Cardiac atrium fibroblast (primary cell): ENCODE measurements at places on chromosomes 12 and 14. TPM values are rescaled to one million over a fixed set of nuclear protein-coding genes. Genes with fewer than 3 reads are reported as not detected.

The AKAP6 gene
- total RNA-seq, result under 0.01 and 2.9 TPM in 2 replicates

The KRT73 gene
- total RNA-seq, result not detected in 2 replicates

The RPS6KL1 gene
- total RNA-seq, result 0.18 and 2.4 TPM in 2 replicates

The BCAT1 gene
- total RNA-seq, result 92.4 and 178 TPM in 2 replicates

The EML1 gene
- total RNA-seq, result 17.5 and 30.1 TPM in 2 replicates

The ACOT6 gene
- not detected in 2 replicates for total RNA-seq

The SYNE3 gene
- total RNA-seq, result 15.6 and 15.9 TPM in 2 replicates

The SARNP gene
- total RNA-seq, result 73.1 and 79.1 TPM in 2 replicates

The MAP1LC3B2 gene
- total RNA-seq, result not detected in 2 replicates

The MUCL1 gene
- total RNA-seq, result not detected in 2 replicates

The MYO1H gene
- total RNA-seq, result not detected in 2 replicates

The SERPINA4 gene
- not detected in 2 replicates for total RNA-seq

The DDHD1 gene
- 5.8 and 8.7 TPM in 2 replicates for total RNA-seq

The SLC10A1 gene
- not detected in 2 replicates for total RNA-seq

The ERP27 gene
- not detected in 2 replicates for total RNA-seq

The RASAL1 gene
- total RNA-seq, result not detected in 2 replicates

The FOXM1 gene
- 11.7 and 18.8 TPM in 2 replicates for total RNA-seq

The TIMM9 gene
- 26.4 and 70.0 TPM in 2 replicates for total RNA-seq

The HCAR3 gene
- total RNA-seq, result not detected in 2 replicates

The SYCP3 gene
- not detected in 2 replicates for total RNA-seq

The GPR137C gene
- 0.18 and 0.49 TPM in 2 replicates for total RNA-seq

The RTL1 gene
- not detected in 2 replicates for total RNA-seq

The USP15 gene
- 20.6 and 45.4 TPM in 2 replicates for total RNA-seq

The NFATC4 gene
- total RNA-seq, result 40.0 and 41.9 TPM in 2 replicates

The DAO gene
- total RNA-seq, result not detected in 2 replicates

The KRT83 gene
- not detected in 2 replicates for total RNA-seq

The NOC4L gene
- 10.7 and 15.1 TPM in 2 replicates for total RNA-seq

The GZMH gene
- total RNA-seq, result not detected in 2 replicates

The GLIPR1L1 gene
- not detected in 2 replicates for total RNA-seq

The LRTM2 gene
- total RNA-seq, result not detected in 2 replicates

The REP15 gene
- 0.54 and 0.65 TPM in 2 replicates for total RNA-seq

The NEUROD4 gene
- not detected in 2 replicates for total RNA-seq

The KRT3 gene
- total RNA-seq, result not detected in 2 replicates

The DNAI7 gene
- total RNA-seq, result not detected in 2 replicates

The DNAJC22 gene
- total RNA-seq, result 0.72 and 1.5 TPM in 2 replicates

The SOAT2 gene
- total RNA-seq, result not detected in 2 replicates

The IGF1 gene
- not detected in 2 replicates for total RNA-seq

The SIRT4 gene
- 1.1 TPM in 2 replicates for total RNA-seq

The GALNT9 gene
- 0.16 and 2.2 TPM in 2 replicates for total RNA-seq

The CELA1 gene
- not detected in 2 replicates for total RNA-seq

The AVPR1A gene
- total RNA-seq, result not detected in 2 replicates

The TAS2R9 gene
- total RNA-seq, result not detected in 2 replicates

The KCNMB4 gene
- 9.2 and 12.1 TPM in 2 replicates for total RNA-seq

The ANKS1B gene
- 2.9 TPM in 1 of 2 replicates, not detected in the other for total RNA-seq

The CLEC14A gene
- 32.9 and 85.9 TPM in 2 replicates for total RNA-seq

The NPFF gene
- not detected in 2 replicates for total RNA-seq

The KCNH3 gene
- 0.54 TPM in 1 of 2 replicates, not detected in the other for total RNA-seq

The GNB3 gene
- 2.5 TPM in 1 of 2 replicates, not detected in the other for total RNA-seq

The CARMIL3 gene
- total RNA-seq, result 0.16 TPM in 1 of 2 replicates, not detected in the other

The E2F7 gene
- 0.90 and 2.3 TPM in 2 replicates for total RNA-seq

The CYP46A1 gene
- under 0.01 and 1.4 TPM in 2 replicates for total RNA-seq

The LBHD2 gene
- not detected in 2 replicates for total RNA-seq

The PMEL gene
- 3.1 and 9.9 TPM in 2 replicates for total RNA-seq

The CDKL1 gene
- total RNA-seq, result 4.1 and 6.9 TPM in 2 replicates
